ENCODE measurements at places on chromosomes 1 and 21.

GRCh38 chr1:96473791-96474434, 247.7 kb upstream of the PTBP2 start:
- peak; percentile 95 for DNase-seq

GRCh38 chr1:117235863-117236465, 25.2 kb upstream of the VTCN1 start:
- no peak for DNase-seq

DNA sequence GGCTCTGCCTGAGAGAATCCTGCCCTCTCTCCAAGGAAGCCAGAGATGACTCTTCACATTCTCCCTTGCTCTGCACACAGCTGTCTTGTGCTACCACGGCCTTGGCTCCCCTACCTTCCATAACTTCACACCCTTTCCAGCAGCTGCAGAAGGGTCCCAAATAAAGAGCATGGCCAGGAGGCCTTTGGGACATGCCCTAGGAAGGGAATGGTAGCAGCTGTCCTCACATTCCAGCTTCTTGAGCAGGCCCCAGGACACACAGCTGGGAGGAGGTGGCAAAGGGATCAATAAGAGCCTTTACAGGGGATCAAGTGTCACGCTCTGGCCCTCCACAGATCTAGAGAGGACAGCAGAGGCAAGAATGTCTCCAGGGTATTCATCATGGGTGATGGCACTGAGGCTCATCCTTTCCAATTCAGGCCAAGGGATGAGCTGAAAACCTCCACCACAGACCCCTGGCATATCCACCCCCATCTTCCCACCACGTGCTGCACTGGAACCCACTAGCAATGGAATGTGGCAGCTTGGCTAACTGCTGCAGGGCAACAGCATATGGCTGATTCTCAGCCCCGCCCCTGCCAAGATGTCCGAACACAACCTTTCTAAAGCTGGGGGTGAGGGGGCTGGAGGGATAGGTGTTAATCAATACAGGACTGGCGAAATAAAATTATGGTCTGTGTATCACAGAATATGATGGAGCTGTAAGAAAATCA, 17.8 kb upstream of the RAB29 start:
- DNase-seq, result no peak

- DNase-seq, result no peak
Measured at GRCh38 chr1:165496501-165496900, 47.3 kb upstream of the LRRC52 start.

DNA sequence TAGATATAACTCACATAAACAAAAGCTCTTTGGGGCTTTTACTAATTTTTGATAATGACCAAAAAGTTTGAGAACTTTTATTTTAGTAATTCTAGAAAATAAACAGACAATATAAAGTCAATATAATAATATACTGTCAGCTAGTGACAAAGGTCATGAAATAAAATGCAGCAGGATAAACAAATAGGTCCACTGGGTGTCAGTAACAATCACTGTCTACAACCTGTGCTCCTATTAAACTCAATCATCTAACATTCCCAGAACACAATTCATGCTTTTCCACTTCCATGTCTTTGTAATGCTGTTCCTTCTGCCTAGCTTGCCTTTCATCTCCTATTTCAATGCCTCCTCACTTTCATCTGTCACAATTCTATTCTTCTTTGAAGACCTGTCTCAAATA, 186.1 kb downstream of the GIPC2 start:
- DNase-seq, result no peak

- no peak for DNase-seq
Measured at GRCh38 chr1:175208773-175209492, 16.4 kb upstream of the KIAA0040 start.

GRCh38 chr1:248839168-248839555, 1.1 kb downstream of the ZNF672 start:
- no peak for DNase-seq

DNA sequence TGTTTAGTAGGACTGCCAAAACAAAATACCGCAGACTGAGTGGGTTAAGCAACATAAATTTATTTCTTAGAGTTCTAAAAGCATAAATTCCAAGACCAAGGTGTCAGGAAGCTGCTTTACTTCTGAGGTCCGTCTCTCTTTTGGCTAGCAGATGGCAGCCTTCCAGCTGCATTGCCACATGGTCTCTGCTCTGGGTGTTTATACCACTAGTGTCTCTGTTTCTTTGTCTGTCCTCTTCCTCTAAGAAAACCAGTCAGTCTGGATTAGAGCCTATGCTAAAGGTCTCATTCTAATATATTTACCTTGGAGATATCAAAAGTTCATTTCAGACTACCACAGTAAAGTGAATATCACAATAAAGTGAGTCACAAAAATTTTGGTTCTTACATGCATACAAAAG, 519.8 kb downstream of the COL11A1 start:
- DNase-seq, result peak; percentile 41

GRCh38 chr1:178575611-178576361, 62.9 kb downstream of the TEX35 start:
- no peak for DNase-seq

- no peak for DNase-seq
Measured at GRCh38 chr1:240320659-240321058, 229.0 kb downstream of the FMN2 start.

DNA sequence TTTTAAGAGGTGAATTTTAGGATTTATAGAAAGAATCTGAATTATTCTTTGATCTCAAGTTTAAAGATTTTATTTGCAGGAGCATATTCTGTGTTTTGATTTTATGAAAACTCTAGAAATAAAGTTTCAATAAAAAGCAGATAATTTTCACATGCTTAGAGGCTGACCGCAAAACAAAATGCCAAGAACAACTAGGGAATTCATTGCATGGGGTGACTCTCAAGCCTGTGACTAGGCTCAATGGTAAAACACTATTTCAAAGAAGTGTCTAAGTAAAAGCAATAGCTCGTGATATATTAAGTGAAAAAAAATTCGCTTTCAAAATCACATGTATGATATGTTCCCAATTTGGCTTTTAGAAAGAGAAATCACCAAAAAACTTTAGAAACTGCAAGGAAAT, 49.6 kb downstream of the RPL5 start:
- DNase-seq, result no peak

All from epithelial cell of esophagus (primary cell).